ENCODE measurements at places on chromosomes 16 and 17. TPM values are rescaled to one million over a fixed set of nuclear protein-coding genes. Genes with fewer than 3 reads are reported as not detected.

- DNase-seq: no peak
Measured at GRCh38 chr16:51951668-51952298, 595.2 kb downstream of the TOX3 start.

DNA sequence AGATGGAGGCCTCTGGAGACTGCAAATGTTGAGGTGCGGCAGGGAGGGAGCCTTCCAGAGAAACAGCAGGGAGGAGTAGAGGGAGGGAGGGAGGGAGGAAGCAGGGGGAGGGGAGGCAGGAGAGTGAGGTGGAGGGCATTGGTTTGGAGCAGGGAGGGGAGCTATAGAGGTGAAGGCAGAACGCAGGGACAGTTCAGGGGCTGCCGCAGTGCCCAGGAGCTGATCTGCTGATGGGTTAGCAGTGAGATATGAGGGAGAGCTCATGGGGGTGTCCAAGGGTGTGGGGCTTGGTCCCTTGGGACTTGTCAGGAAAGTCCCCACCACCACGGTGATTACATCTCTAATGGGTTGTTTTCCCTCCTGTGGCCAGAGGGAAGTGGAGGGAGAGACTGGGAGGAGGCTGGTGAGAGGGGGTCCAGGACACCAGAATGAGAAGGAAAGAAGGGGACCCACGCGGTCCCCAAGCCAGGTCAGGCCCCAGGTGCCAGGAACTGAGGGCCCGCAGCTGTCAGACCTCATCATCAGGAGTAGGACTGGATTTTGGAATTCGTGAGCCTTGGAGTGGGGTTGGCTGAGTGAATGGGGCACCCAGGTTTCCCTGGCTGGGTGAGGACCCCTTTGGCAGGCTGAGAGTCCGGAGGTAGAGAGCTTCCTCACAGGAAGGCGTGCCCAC, 11.2 kb downstream of the CA4 start:
- DNase-seq: no peak

DNA sequence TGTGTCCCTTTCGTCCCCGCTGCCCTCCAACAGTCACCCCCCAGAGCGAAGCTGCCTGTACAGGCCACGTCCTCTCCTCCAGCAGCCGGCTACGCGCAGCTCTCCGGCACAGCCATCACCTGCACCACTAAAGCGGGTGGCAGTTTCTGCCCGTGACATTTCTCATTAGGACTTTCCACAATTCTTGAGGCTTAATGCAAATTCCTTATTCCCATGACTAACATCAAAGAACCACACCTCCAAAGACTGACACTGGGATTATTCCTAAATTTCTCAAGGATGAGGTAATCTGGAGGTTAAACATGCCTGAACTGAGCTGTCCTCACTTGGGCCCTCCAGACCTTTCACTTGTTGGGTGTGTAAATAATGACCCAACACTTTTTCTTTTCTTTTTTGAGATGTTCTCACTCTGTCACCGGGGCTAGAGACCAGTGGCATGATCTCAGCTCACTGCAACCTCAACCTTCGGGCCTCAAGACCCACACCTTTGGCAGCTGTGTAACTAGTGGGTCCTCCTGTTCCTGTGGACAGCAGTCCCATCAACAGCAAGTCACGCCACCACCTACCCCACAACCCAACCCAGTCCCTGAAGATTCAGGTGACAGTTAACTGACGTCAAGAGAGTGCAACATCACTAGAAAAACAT, 11.7 kb downstream of the ANKRD11 start:
- peak; percentile 37 for DNase-seq

- no peak for DNase-seq
Measured at GRCh38 chr16:50853329-50853728, 111.4 kb downstream of the CYLD start.

- DNase-seq: no peak
Measured at GRCh38 chr17:79324194-79324593, 249.6 kb downstream of the ENGASE start.

GRCh38 chr17:40909351-40909750, 24.3 kb upstream of the KRT20 start:
- peak; percentile 82 for DNase-seq

DNA sequence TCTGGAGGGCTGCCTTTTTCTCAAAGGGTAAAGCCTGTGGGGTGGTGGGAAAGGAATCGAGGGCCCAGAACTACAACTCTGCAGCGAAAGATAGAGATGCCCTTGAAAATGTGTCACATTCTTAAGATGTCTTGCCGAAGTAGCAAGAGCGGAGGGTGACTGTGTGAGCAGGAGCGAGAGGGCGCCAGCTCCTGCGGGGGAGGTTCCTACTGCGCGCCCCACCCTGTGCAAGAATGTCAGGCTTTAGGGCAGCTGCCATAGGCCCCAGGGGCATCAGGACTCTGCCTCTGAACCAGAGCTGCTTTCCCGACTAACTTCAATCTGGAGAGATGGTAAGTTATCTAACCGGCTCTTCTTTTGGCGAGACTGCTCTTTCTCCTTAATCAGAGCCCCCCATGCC, 11.8 kb upstream of the ITGAE start:
- DNase-seq: no peak

- peak; percentile 35 for DNase-seq
Measured at GRCh38 chr17:83078378-83079351, 744 bp upstream of the METRNL start.

DNA sequence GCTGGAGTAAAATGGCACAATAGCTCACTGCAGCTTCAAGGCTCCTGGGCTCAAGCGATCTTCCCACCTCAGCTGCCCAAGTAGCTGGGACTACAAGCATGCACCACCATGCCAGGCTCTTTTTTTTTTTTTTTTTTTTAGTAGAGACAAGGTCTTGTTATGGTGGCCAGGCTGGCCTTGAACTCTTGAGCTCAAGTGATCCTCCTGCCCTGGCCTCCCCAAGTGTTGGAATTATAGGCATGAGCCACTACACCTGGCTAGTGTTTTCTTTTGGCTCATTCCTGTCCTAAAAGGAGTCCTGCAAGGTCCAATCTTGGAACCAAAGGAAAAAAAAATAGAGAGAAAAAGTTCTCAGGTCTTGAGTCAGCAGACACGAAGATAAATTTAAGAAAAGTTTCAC, 30.8 kb downstream of the PKD1L3 start:
- no peak for DNase-seq

DNA sequence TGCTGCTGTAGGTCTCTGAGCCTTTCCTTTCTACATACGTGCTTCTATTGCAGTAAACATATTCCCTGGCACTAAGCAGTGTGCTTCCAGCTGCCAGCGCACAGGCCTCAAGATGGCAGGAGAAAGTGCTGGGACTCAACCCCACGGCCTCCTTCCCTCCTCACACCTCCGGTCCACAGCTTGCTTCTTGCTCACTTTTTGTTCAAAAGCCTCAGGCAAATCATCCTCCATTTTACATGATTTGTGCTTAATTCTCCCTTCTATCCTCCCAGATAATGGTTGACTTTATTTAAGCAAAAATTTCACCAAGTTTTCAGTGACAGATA, 5.4 kb downstream of the CDK5R1 start:
- DNase-seq: no peak

DNA sequence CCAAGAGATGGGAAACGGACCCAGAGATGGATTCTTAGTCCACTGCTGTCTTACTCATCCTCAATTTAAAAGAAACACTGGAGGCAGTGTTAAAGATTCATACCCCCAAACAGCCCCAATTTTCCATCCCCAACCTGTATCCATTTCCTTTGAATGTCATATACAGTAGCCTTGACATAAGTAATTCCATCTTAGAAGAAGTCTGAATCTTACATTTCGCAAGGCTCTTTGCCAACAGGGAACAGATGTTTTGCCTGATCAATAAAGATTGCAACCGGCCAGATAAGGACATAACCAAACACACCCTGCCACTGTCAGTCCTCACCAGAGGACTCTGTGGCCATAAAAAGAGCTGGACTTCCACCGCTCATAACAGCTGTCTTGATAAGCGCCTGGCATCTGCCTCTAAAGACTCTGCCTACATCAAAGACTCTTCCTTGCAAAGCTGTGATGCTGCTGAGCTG, 59.0 kb upstream of the MED9 start:
- DNase-seq: no peak

DNA sequence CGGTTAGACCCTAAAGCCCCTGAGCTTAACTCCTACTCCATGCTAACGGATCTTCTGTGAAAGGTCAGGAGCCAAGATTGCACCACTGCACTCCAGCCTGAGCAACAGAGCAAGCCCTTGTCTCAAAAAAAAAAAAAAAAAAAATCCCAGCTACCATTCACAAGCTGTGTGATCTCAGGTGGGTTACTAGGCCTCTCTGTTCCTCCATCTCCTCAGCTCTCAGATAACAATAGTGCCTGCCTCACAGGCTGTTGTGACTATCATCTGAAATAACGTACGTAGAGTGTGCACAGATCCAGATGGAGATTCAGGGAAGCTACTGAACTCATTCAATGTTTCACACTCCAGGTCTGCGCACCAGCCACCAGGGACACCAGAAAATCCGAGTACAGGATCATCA, 57.8 kb downstream of the C16orf95 start:
- no peak for DNase-seq

- DNase-seq: no peak
Measured at GRCh38 chr17:28737770-28738679, 5.8 kb upstream of the TRAF4 start.

- peak; percentile 62 for DNase-seq
Measured at GRCh38 chr16:57127037-57127763, 34.8 kb downstream of the CPNE2 start.

GRCh38 chr17:58082341-58082869, 814 bp upstream of the DYNLL2 start:
- no peak for DNase-seq

DNA sequence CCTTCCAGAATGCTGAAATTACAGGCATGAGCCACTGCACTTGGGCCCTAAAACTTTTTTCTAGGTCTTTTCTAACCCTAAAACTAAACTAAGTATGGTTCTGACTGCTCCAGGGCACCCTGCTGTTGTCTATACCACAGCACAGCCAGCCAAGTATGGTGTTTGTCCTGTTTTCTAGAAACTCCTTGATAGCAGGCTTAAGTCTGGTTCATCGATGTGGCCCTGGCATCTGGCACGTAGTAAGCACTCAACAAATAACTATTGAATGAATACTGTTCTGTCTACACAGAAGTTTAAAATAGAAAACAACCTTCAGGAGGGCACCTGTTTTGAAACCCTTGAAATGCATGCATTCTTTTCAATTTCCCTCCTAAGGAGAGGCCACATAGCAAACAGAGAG, 44.5 kb upstream of the AKAP1 start:
- DNase-seq: no peak

GRCh38 chr17:57875290-57876022, 25.6 kb upstream of the MRPS23 start:
- DNase-seq: no peak

GRCh38 chr16:24027466-24027865, 191.7 kb downstream of the PRKCB start:
- no peak for DNase-seq

GRCh38 chr16:31148281-31148728, 1.6 kb downstream of the PRSS36 start:
- no peak for DNase-seq

DNA sequence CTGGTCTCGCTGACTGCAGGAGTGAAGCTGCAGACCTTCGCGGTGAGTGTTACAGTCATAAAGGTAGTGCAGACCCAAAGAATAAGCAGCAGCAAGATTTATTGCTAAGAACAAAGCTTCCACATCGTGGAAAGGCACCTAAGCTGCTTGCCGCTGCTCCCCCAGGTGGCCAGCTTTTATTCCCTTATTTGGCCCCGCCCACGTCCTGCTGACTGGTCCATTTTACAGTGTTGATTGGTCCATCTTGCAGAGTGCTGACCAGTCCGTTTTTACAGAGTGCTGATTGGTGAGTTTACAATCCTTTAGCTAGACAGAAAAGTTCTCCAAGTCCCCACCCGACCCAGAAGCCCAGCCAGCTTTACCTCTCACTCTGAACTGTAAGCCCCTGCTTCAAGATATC, 227.8 kb downstream of the ABCC12 start:
- peak; percentile 6 for DNase-seq

- no peak for DNase-seq
Measured at GRCh38 chr17:73301369-73301768, 10.4 kb downstream of the CDC42EP4 start.

GRCh38 chr16:76656994-76657393, 379.8 kb downstream of the CNTNAP4 start:
- no peak for DNase-seq

DNA sequence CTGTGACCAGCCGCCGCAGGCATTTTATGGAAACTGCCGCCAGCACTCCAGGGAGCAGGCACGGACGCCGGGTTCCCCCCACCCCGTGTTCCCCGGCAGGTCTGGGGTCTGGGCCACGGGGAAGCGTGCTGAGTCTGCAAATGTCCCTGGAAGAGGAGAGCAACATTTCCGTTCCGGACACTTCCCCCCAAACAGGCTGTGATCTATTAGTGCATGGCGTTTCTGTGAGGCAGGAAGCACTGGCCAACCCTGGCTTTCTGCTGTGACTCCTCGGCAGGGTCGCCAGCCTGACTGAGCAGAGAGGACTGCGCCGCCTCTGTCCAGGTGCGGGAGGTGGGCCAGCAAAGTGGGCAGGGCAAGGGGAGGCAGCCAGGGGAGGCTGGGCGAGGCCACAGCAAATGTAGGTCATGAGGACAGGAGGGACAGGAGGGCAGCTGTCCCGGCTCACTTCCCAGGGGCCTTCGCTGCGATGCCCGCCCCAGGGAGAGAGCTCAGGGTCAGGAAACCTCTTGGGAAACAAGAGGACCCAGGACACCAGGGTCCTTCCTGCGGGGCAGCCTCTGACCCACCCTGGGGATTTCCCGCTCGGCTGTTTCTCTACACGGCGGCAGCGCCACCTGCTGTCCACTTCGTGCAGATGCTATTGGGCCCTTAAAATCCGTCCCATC, 9.5 kb downstream of the FOXF1 start:
- peak; percentile 59 for DNase-seq

DNA sequence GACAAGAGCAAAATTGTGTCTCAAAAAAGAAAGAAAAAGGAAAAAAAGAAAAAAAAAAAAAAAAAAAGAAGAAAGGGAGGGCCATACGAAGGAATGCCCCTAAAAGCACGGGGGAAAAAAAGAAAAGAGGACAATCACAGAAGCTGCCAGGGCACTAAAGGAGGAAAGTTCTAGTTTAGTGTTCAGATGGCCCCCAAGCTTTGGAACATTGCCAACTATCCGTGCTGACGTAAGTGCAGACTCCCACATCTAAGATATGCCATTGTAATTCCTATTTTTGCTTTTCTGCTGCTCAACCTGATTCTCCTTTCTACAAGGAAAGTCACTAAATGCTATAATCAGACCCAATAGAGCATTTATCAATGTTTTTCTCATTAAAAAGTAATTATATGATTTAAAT, 842.1 kb downstream of the KCNJ2 start:
- DNase-seq: no peak

- no peak for DNase-seq
Measured at GRCh38 chr17:49890077-49890821, 42.4 kb upstream of the TAC4 start.

The MYO15B gene
- total RNA-seq: 28.7 TPM

The MYADML2 gene
- not detected for total RNA-seq

The NTN3 gene
- total RNA-seq: not detected

The EZH1 gene
- total RNA-seq: 25.5 TPM

The GUCY2D gene
- total RNA-seq: not detected

The MYO1D gene
- total RNA-seq: 8.3 TPM

The CDH15 gene
- not detected for total RNA-seq

The MILR1 gene
- total RNA-seq: 1.3 TPM

The CLEC18C gene
- total RNA-seq: not detected

The CCL5 gene
- total RNA-seq: 156 TPM

The ZFPM1 gene
- 15.0 TPM for total RNA-seq

The RASD1 gene
- 0.54 TPM for total RNA-seq

The SLC12A3 gene
- total RNA-seq: not detected

The ASIC2 gene
- total RNA-seq: not detected

Measured in activated CD8-positive, alpha-beta T cell treated with anti-CD3 and anti-CD28 coated beads for 36 hours (primary cell).